ENCODE measurements at places on chromosomes 6 and 20.

- DNase-seq = no peak
Observed at GRCh38 chr6:94588301-94588700, 989.0 kb upstream of the MANEA start.

DNA sequence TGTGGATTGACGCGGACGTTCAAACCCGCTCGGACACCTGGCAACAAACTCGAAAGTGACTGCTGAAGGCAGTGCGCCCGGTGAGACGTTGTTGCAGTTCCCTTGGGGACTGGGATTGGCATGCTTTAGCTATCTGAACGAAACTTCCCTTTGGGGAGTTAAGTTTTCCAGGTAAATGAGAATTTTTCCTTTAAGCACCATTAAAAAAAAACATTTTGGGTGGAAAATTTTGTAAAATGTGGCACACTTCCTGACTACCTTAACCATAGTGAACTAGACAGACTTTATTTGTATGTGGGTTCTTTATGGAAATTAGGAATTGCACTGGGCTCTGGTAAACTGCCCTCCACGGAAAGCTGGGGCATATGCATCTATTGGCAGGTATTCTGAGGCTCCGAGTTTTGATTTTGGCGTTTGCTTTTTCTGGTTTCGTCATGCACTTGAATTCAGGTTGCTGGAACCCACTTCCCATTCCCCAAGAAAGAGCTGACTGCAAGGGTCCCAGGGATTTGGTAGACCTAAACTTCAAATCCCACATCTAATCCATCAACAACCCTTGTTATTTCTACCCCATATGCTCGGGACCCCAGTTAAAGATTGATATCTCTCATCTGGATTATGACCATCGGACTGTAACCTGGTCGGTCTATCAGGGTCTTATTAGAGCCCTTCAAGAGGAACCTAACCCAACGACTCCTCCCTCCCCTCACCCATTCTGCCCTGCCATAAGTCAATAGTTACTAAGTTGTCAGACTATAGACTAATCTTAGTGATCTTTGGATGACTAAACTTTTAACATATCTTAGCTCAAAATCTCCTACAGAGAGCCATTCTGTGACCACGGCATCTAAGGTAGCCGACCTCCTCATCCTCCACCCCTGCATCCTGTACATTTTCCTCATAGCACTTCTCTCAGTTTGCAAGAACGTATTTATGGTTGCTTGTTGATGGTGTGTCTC is 800 bp upstream of the DYNLT1 start:
- no peak for DNase-seq

GRCh38 chr6:106474466-106474865 is 113.9 kb downstream of the CRYBG1 start:
- no peak for DNase-seq

GRCh38 chr6:139748353-139749146 is 374.1 kb upstream of the CITED2 start:
- DNase-seq = no peak

- DNase-seq = no peak
Observed at GRCh38 chr6:158387036-158387435, 74.8 kb downstream of the TULP4 start.

DNA sequence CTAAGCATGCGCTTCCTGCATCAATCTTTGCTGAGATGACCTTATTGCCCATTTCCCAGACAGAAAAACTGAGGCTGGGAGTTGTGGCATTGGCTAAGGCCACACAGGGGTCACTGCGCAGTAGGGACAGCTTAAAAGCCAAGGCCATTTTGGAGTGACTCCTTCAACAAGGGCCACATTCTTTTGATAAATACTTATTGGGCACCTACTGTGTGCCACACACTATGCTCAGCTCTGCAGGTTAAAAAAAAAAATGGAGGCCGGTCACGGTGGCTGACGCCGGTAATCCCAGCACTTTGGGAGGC is 108.6 kb downstream of the CEBPB start:
- no peak for DNase-seq

GRCh38 chr6:131890091-131890490 is 61.1 kb downstream of the CCN2 start:
- DNase-seq = no peak

GRCh38 chr20:10960416-10960815 is 286.6 kb upstream of the JAG1 start:
- no peak for DNase-seq

GRCh38 chr20:10324198-10324847 is 105.7 kb downstream of the SNAP25 start:
- DNase-seq = no peak

DNA sequence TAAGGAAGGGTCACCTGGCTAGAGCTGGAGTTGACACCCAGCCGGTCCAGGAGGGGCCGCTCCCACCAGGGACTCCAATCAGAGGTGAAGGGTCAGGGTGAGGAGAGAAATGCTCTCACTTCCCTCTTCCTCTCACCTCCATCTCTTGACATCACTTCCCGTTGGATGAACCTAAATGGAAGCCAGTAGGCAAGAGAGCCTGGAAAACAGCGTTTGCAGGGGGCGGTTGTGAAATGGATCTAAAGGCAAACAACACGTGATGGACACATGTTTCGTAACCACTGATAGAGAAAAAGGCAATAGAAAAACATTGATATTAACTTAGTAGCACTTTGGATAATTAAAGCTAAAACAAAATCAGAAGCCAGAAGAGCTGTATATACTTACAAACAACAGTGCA is 105.6 kb upstream of the FOXA2 start:
- DNase-seq = no peak

GRCh38 chr20:4625687-4626086 is 96.0 kb upstream of the PRND start:
- no peak for DNase-seq

GRCh38 chr20:25353747-25354705 is 36.6 kb downstream of the ABHD12 start:
- DNase-seq = no peak

GRCh38 chr6:41088451-41088850 is 15.7 kb downstream of the NFYA start:
- no peak for DNase-seq

DNA sequence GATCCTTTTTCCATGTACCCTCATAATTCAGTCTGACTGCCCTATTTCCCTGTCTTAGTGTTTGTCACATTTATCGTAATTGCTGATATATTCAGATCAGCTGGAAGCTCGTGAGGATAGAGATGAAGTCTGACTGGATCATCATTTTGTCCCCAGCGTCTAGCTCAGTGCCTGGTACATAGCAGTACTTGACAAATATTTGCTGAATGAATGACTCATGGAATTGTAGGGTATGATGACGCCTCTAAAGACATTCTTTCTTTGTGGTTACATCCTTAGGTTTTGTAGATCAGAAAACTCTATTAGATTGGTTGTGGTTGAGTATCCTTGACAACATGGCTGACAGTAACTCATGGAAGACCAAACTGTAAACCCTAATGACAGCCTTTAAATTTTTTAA is 68.9 kb downstream of the MTHFD1L start:
- DNase-seq = no peak

DNA sequence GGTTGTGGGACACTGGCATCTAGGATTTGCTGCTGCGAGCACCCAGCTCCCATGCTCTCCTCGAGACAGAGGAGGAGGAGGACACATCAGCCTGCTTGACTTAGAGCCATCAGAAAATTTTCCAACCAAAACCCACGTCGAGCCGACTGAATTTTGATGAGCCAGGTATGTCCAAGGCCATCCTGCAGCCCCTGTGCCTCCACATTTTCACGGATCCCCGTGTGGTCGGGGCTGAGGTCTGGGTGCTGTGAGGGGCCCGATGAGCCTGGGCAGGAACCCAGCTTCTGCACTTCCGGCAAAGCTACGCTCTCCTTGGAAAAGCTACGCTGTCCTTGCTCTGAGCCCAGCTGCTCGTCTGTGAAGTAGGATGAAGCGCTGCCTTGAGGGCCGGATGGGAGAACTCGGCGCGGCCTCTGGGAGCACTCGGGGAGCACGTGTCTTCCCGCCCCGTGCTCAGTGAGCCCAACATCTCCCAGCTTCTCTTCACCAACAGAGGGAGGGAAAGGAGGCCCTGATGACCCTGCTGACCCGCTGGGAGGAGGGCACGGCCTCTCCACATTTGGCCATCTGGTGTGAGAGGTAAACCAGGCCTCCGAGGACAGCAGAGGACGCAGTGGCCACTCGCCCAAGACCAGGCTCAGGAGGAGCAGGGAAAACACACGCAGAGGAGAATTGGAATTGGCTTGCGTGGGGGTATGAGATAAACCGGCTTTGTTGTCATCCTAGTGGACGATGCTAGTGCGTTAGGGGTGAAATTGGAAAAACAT is 33.9 kb downstream of the PSMG4 start:
- no peak for DNase-seq

- DNase-seq = no peak
Observed at GRCh38 chr6:110520209-110520965, 44.0 kb upstream of the SLC22A16 start.

DNA sequence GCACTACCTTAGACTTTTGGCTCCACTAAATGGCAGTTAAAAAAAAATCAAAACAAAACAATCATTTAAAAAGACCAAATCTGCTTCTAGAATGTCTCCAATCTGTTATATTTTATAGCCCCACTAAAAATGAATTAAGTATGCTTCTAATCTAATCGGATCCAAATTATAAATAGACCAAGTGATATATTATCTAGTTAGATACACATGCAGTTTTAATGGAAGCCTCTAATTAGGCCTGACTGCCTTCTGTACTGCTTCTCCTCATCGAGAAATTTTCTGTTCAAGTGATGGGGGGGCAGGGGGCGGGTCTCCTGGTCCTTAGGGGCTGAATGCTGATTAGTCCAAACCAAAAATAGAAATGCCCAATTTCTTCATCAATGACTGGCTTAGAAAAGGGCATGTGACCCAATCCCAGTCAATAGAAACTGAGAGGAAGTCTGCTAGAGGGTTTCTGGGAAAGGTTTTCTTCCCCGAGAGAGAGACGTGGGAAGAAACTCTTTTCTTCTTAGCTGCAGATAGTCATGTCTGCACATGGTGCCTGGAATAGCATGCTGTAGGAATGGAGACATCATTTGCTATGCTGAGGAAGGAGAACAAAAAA is 6.9 kb downstream of the SESN1 start:
- no peak for DNase-seq

DNA sequence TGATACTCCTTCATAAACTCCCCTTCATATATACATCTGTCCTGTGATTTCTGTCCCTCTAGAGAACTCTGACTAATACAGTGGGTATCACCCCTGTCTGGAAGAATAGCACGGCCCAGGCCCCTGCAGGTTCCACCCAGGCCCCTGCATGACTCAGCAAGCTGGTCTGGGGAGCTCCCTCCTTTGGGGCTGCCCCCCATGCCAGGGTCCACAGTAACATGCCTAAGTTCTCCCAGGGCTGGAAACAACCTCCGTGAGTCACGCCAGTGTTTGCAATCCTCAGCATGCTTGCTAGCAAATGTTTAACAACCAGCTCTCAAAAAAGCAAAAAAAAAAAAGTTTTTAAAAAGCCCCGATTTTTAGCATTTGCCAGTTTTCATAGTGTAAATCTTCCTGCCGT is 134.3 kb upstream of the CDH4 start:
- no peak for DNase-seq

GRCh38 chr6:165987483-165988301 is 180.0 kb downstream of the TBXT start:
- no peak for DNase-seq

- peak; percentile 80 for DNase-seq
Observed at GRCh38 chr6:134240665-134241431, 77.1 kb downstream of the SGK1 start.

DNA sequence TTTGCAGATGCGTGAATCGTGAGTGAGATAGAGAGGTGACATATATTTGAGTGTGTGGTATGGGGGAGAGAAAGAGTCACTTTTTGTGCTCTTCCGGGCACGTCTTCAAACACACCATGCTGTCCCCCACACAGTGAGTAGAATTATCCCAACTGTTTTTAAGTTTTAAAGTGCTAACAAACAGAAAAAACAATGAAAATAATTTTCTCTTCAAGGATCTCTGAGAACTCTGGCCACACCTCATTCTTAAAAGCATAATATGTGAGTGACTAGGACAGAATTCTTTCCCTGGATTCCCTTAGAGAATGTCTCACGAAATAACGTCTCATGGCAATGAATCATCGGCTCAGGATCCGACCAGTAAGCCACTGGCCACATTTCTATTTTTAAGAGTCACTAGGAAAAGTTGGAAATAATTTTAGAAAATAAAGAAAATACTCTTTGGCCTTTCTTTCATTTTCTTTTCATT is 235.7 kb upstream of the ZNF217 start:
- no peak for DNase-seq

- no peak for DNase-seq
Observed at GRCh38 chr6:41596096-41596685, 42.1 kb upstream of the MDFI start.

- no peak for DNase-seq
Observed at GRCh38 chr6:158565482-158566040, 5.7 kb downstream of the TMEM181 start.

DNA sequence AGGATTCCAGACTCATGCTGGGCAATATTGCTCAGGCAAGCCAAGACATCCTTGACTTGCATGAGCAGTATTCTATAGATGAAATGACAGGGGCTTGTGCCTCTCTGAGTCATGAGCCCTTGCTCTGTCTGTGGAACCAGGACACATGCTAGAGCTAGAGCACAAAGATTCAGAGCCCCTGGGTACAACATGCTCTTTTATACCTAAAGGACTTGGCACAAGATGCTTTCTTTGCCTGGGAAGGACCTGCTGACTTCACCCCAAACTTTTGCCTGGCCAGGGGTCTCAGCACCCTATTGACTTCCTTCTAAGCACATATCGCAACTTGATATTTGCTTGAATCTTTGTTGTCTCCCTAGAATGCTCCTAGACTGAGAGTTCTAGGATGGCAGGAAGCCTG is 27.4 kb downstream of the TGM6 start:
- no peak for DNase-seq

- DNase-seq = no peak
Observed at GRCh38 chr6:54076159-54076789, 35.0 kb upstream of the MLIP start.

- no peak for DNase-seq
Observed at GRCh38 chr6:42316981-42317380, 99.3 kb upstream of the MRPS10 start.

DNA sequence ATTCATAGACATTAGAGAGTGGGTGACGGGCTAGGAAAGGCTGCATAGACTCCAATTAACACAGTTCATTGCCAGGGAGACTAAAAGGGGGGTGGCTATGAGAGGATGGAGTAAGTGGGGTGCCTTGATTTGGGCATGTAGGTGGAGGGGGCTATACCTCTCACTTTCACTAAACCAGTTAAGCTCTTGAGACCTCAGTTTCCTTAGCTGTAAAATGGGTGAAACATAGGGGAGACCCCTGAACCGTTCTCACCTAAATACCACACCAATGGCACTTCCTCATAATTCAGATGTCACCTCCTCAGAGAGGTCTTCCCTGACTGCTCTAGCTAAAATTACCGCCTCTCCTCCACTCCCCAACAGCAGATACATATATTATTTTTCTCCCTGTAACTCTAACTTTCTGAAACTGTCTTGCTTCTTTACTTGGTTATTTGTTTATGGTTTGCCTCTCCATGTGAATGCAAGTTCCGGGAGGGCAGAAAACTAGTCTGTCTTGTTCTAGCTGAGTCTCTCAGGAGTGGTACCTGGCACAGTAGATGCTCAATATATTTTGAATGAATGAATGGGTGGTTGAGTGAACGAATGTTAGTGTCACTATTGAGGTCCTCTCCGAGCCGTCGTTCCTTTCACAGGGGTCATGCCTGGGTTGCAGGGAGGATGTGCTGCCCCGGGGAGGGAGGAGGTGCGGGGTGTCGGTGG is 615 bp upstream of the EYA2 start:
- no peak for DNase-seq

All from activated gamma-delta T cell treated with Interleukin-2 at 50 U/mL for 16 hours (primary cell).